ENCODE measurements at places on chromosomes 16 and 17.

GRCh38 chr17:704111-704864 lies 10.4 kb downstream of the VPS53 start:
- no peak for DNase-seq

DNA sequence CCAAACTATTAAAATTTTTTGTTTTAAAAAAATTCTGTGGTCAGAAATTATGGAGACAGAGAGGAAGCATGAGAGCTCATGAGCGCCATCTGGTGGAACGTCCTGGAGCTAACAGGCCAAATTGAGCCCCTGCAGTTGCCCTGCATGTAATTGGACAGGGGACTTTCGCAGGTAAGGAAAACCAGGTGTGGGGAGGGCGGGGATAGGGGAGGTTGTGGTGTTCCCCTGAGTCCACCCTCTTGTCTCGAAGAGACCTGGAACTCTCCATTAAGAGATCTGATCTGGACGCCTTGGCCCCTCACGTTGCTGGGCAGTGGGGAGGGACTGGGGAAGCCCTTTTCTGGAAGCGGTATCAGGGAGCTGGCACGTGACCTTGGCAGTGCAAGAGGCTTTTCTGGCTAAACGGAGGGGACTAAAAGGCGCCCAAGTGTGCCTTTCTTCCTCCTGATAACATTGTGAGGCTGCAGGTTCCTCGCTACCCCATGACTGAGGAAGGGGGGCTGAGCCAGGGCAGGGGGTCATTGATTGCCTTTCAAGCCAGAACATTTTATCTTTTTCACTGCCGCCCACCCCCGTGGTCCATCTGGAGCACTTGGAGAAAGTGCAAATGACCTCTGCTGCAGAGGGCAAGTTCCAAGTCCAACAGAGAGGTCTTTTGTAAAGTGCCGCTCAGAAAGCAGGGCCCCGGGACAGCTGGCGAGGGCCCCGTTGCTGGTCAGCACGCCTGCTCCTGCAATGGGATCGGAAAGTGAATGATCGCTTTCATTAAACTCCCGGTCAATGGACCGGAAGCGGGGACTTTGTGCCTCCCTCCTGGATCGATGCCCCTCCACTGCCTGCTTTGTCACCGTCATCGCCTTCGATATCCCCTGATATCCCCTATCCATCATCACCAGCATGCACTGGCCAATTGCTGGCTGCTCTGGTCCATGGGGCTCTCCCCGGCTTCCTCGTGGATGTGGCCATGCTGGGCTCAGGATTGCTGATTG lies 18.4 kb downstream of the PDILT start:
- DNase-seq: no peak

DNA sequence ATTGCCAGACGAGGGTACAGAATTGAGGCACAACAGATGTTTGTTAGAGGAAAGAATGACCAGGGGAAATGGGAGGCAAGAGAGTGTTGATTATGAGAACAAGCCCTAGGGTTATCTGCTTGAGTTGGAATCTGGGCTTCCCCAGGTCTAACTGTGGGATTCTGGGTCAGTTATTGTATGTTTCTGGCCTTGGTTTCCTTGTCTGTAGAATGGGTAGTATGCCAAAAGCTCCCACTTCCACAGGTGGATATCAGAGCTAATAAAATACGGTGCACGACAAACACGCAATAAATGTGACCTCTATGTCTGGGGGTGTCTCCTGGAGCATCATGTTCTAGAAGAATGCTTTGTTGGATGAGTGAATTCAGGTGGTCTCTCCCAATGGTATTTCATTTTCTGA lies 517 bp downstream of the TMC5 start:
- no peak for DNase-seq

DNA sequence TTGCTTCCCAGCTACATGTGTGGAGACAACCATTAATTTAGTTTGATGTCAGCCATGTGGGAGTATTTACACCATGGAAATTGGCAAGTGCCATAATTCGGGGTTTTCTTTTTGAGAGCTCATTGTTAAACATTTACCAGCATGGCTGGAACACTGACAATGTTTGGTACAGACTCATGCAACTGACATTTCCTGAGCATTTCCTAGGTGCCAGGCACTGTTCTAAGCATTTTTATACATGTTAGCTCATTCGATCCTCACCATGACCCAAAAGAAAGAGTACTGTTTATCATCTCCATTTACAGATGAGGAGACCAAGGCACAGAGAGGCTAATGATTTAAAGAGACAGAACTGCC lies 86.9 kb downstream of the FOXL1 start:
- no peak for DNase-seq

- DNase-seq: peak; percentile 4
Measured at GRCh38 chr16:4060009-4060408, 56.2 kb downstream of the ADCY9 start.

GRCh38 chr17:69477204-69477902 lies 62.9 kb downstream of the MAP2K6 start:
- DNase-seq: no peak

DNA sequence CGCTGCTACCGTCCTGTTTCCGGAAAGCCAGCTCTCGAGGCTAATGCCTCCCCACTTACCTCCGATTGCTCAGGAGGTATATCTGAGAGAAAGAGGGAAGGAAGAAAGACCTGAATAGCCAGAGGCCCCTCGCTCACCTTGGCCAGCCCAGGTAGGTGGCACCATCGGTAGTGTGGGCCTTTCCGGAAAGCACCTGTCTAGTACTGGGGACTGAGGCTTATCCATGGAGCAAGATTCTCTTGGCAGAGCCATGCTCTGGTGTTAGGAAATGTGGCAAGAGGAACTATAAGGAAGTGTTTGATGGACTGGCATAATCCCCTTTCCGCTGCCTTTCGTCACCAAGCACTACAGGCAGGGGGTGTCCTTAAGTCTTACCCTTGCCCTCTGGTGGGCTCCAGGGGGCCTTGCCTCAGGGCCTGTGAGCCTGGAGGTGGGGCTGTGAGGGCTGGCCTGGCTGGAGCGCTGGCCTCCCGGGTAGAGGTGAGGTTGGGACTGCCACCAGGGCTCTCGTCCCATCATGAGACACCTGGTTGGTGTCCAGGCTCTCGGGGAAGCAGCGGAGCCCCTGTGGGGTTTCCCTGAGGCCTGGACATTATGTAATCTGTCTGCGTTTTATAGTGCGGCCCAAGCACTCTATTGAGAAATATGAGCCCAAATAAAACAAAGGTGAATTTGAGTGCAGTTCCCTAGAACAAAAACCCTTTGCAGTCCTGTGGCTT lies 2.9 kb downstream of the CMIP start:
- DNase-seq: no peak

DNA sequence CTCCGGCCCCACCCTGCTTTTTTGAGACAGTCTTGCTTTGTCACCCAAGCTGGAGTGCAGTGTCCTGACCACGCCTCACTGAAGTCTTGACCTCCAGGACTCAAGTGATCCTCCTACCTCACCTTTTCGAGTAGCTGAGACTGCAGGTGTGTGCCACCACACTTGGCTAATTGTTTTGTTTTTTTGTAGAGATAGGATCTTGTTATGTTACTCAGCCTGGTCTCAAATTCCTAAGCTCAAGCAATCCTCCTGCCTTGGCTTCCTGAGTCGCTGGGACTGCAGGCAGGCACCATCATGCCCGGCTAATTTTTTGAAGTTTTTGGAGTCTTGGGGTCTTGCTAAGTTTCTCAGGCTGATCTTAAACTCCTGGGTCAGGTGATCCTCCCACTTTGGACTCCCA lies 206.7 kb downstream of the SHISA9 start:
- no peak for DNase-seq

DNA sequence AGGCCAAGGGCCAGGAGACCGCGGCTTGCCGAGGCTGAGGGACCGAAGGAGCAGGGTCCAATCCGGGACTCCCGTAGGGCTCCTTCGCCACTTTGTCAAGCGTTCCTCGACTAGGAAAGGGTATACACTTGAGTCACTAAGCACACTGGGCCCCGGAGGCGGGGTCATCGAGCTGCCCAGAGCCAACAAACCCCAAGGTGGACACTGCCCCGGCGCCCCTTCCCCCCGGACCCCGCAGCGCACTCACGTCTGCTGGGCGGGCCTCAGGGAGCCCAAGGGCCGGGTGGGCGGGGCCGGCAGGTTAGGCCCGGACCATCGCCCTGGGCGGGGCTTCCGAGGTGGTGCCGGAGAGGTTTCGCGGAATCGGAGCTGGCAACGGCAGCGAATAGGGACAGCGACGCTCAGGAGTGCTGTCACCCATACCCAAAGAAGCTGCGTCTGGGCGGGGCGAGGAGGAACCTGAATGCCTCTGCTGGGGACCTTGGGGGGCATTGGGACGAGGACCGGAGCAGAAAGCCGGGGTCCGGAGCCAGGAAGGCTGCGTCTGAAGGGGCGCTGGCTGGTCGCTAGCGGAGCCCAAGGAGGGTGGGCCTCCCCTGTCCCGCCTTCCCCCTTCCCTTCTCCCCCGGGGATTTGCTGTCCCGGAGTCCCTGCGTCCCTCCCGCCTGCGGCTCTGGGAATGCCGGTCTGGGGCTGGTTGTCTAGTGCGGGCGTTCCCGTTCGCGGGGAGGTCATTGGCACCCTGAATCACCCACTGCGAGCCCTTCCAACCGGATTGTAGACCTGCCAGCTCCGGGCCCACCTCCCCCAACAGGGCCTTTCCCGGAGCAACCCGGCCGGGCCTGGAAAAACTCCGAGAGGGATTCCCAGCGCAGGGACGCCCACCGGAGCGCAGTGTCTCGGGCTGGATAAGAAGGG lies 118.2 kb upstream of the SMURF2 start:
- DNase-seq: peak; percentile 36

DNA sequence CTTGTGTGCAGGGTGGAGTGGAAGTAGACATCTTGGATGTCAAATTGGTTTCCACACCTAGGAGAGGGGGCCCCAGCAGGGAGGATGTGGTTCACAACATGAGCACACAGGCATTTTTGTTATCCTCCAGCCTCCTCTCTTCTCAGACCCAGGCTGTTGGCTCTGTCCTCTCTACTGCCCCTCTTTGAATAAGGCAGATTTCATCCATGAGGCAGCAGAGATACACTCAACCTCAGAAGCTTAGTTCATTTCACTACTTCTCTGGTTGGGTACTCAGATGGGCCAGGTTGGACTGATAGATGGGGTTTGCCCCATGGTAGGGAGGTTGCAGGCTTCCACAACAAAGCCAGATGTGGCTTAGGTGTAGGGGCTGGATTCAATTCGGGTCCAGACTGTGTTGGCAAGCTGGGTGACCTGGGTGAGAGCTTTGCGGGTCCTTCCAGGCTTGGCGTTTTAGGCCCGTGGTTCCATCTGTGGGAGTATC lies 22.2 kb upstream of the NFATC3 start:
- DNase-seq: no peak

GRCh38 chr16:28191364-28191960 lies 20.3 kb downstream of the XPO6 start:
- no peak for DNase-seq

DNA sequence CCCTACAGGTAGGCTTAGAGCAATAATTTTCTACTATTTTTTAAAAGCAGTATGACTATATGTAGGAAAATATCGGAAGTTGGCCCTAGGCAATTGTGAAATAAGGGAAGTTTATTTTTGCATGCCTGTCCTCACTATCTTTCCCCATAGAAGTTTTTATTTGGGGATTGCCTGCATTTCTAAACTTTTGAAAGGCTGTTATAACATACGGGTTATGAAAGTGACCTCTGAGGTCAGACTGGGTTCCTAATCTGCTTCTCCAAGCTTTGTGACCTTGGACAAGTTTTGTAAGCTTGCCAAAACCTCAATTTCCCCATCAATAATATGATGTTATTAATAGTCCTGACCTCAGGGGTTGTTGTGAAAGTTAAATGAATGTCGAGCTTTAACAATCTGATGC lies 67.1 kb downstream of the ARHGAP44 start:
- no peak for DNase-seq

DNA sequence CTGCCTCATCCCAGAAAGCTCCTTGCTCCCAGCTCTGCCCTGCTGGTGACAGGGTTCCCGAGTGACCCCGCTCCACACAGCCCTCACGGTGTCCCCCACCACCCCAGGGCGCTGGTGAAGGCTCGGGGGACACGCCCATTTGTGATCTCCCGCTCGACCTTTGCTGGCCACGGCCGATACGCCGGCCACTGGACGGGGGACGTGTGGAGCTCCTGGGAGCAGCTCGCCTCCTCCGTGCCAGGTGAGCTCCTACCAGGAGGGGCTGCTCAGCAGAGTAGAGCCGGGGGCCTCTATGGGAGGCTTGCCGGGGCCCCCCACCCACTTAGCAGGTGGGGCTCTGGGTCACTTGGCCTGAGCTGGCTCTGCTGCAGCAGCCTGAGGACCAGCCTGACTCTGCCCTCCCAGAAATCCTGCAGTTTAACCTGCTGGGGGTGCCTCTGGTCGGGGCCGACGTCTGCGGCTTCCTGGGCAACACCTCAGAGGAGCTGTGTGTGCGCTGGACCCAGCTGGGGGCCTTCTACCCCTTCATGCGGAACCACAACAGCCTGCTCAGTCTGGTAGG lies 11.2 kb downstream of the GAA start:
- no peak for DNase-seq

- DNase-seq: no peak
Measured at GRCh38 chr17:79752175-79752574, 21.4 kb downstream of the ENPP7 start.

DNA sequence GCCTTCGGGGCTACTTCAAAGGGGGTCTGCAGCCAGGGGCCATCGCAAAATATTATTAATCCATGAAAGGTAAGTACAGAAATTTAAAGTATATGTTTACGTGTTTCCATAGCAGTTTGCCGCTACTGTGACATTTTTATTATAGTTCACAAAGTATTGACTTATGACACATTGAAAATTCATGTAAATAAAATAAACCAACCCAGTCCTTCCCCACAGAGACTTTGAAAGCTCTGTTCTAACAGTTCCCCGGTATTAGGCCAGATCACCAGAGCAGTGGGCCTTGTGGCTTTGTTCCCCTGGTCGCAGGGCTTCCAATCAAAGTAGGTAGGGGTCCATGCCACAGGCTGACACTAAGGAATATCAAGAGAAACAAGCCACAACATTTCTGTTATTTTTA lies 13.9 kb downstream of the KIAA0753 start:
- no peak for DNase-seq

DNA sequence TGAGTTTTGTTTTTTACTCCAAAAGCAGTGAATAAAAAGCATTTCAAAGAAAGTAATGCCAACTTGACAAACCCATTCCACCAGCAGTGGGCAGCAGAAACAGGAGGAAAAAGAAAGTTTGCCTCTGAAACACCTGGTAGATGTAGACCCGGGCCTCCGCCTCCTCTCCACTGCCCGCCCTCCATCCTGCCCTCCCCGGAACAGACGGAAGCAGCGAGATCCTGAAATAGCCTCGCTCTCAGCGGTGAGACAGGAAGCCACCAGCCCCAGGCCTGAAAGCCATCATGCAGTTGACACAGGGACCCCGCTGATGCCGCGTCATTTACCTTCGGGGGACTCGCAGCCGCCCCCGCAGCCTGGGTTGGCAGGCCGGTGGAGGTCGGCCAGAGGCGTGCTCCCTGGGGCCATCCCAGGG lies 67.8 kb downstream of the C16orf78 start:
- DNase-seq: peak; percentile 28
